ENCODE measurements at places on chromosomes 1 and 21.

GRCh38 chr1:14597343-14598006 lies 1.0 kb upstream of the KAZN start:
- DNase-seq: no peak

GRCh38 chr21:42980312-42981213 lies 6.2 kb downstream of the PKNOX1 start:
- DNase-seq: no peak

DNA sequence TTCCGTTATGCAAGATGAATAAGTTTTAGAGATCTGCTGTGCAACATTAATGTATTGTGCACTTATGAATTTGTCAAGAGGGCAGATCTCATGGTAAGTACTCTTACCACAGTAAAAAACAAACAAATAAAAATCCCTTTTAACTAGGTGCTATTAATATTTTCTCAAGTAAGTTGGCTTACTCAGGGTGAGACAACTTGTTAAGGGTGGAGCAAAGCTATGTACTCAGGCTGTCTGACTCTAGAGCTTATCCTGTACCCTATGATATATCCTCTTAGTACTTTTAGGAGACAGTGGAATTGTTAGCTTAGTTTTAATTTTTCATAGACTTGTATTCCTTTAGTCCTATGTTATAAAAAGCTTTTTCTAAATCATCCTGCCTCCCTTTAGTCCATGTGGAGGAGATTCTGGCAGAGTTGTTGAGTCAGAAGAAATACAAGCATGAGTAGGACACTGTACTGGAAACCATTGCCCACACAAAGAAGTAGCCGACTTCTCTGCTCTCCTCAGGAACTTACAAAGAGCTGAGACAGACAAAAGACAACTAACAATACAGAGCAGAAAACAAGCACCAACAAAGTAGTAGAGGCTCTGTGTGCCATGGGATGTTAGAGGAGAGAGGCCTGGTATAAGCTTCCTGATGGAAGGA lies 49.2 kb downstream of the S1PR1 start:
- no peak for DNase-seq

DNA sequence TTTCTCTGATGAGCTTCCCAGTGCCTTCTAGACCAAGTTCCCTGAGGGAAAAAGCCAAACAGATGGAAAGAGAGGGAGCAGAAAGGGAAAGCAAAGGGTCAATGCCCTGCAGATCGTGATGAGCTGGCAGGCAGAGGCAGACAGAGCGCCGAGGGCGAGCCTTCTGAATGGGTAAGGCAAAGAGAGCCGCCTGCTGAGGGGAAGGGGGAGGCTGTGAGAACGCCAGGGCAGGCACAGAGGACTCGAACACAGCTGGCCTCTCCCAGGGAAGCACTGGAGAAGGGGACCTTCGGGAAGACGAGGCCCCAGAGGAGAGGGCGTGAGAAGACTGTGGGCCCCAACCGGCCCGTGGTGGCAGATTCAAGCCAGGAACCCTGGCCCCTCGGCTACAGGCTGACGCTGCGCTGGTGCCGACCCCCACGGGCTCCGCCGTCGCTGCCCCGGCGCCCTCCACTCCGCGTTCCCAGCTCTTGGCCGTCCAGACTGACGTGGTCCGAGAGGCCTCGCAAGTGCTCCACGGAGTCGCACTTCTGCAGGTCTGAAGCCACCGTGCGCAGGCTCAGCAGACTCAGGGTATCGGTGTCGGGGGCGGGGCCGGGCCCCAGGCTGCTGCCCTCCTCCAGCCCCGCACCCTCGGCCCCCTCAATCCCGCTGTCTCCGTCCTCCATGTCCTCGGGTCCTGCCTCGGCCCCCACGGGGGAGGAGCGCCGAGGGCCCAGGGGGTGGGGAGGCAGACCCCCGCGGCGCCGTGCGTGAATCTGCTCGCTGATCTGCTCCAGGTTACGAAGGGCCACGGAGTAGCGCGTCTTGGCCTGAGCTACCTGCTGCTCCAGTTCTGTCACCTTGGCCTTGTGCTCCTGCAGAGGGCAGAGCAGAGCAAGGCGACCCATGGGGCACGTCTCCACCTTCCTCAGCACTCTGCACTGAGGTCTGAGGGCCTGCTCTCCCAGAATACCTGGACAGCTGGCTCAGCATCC lies 13.9 kb downstream of the SH3BP5L start:
- DNase-seq: no peak

- no peak for DNase-seq
Measured at GRCh38 chr1:117146575-117147340, 25.2 kb upstream of the TRIM45 start.

GRCh38 chr1:169959686-169960085 lies 66.0 kb upstream of the SCYL3 start:
- no peak for DNase-seq

- no peak for DNase-seq
Measured at GRCh38 chr1:119632103-119632490, 16.0 kb downstream of the ZNF697 start.

DNA sequence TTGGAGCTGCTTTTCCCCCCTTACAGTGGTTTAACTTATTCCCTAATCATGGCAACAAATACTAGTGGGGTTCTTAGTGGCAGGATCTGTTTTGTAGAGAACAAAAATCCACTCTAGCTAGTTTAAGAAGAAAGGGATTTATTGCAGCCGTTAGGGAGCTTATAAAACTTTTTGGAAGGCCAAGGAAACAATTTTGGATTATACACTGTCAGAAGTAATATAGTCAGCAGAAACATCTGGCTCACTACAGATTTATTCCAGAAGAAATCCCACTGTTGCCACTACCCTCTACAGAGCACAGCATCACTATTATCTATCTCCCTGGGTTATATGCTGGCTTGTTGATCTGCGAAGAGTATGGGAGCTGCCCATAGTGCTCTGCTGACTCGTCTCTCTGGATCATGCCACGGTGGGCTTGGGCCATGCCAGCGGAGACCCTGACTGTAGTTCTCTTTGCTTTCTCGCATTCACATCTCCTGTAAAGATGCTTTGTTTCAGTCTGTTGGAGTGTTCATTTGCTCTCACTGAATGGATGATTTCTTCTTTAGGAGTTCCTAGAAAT lies 107.5 kb downstream of the ODF2L start:
- DNase-seq: no peak

DNA sequence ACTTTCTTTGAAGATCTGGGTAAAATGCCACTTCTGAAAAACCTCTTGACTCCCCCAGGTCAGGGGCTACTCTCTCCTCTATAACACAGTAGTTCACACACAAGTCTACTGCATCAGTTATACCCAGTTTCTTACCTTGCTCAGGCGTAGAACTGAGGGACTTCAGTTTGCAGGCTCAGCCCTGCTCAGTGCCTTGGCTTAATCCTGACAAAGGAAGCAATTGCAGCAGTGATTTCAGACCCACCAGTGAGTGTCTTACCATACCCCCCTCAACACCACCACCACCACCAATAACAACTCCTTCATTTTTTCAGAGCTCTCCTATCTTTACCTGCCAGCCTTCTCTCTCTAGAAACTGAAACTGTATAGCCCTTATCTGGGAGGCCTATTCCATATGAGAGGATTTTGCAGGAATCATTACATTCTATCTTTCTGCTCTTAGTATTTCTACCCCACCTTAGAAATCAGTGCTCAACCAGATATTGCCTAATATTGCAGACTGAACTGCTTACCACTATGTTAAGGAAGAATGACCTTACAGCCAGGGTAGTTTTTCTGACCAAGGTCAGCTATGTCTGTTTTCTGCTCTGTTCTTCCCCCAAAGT lies 105.5 kb upstream of the S1PR1 start:
- DNase-seq: no peak

DNA sequence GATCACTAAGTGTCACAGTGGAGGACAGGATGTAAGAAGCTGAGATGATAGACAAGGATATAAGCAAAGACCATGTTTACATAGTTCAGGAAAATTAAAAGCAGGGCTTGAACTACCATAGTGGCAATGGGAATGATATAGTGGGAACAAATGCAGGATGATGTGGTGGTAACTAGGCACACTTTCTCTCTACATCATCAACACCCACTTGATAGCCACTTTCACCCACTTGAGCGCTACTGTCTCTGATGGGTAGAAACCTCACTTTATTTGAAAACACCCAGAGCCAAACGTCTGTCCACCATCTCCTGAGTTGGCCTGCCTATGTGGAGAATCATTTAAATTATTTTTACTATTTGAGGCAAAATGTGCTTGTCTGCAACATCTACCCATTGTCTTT lies 305.0 kb upstream of the ST6GALNAC5 start:
- no peak for DNase-seq

- DNase-seq: no peak
Measured at GRCh38 chr1:157725221-157725577, 24.6 kb upstream of the FCRL3 start.

GRCh38 chr1:168504064-168504837 lies 39.5 kb downstream of the XCL2 start:
- no peak for DNase-seq

DNA sequence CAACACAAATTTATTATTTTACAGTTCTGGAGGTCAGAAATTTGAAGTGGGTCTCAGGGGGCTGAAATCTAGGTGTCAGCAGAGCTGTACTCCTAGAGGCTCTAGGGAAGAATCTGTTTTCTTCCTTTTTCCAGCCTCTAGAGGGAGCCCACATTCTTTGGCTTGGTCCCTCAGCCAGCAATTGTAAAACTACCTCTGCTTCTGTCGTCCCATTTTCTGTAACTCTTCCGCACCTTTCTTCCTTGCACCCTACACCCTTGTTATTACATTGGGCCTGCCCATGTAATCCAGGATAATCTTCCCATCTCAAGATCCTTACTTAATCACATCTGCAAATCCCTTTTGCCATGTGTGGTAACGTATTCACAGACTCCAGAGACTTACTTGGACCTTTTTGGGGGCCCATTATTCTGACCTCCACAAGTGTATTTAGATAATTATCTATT lies 24.8 kb upstream of the THEM4 start:
- DNase-seq: no peak

DNA sequence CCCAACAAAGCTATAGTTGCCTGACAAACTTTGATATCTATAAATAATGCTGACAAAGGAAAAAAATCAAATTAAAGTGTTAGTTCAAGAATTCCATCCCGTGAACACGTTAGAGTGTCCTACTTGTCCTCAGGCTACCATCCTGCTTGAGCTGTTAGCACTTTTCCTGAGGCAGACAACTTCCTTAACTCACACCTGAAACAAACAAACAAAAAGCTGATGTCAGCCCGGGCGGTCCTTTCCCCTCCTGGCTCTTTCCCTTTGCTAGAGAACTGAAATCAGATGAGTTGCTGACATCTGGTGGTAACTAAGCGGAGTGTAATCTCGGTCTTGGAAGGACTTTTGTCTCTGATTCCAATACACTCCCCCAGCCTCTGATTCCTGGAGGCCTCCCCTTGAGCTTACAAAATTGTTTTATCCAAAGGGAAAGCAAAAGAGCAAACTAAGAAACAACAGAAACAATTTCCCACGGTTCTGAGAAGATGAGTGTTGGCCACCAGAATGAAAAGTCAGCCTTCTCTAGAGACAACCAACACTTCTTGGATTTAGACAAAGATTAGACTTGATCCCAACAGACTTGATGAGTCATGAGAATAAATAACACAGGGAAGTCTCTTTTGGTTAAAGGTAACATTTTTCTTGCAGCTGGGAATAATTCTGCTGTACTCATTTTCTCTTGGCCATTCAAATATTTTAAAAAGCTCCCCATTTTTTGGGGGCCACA lies 135.4 kb downstream of the PROX1 start:
- DNase-seq: peak; percentile 81

- no peak for DNase-seq
Measured at GRCh38 chr1:7526196-7526866, 244.8 kb upstream of the VAMP3 start.

GRCh38 chr1:195472291-195472690 lies 1135.9 kb downstream of the KCNT2 start:
- no peak for DNase-seq

- no peak for DNase-seq
Measured at GRCh38 chr1:217076902-217077301, 353.7 kb upstream of the ESRRG start.

DNA sequence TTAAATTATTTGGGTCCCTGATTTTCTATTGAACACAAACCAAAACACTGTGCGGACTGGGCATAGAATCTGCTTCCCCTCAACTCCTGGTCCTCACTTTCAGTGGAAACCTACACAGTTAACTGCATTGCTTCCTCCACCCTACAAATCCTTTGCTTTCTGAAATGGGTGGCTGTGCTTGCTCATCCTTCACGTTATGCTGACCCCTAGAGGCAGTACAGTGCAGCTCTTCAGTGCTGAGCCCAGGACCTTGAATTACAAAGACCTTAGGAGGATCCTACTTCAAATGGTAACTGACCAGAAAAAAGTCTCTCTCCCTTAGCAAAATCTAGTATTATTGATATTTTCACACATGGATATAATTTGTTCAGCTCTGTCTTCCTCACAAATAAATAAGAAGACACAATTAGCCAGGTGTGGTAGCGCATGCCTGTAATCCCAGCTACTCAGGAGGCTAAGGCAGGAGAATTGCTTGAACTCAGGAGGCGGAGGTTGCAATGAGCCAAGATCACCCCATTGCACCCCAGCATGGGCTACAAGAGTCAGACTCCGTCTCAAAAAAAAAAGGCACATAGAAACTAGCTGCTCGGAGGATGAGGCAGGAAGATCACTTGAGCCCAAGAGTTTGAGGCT lies 63.4 kb upstream of the L1TD1 start:
- peak; percentile 18 for DNase-seq

DNA sequence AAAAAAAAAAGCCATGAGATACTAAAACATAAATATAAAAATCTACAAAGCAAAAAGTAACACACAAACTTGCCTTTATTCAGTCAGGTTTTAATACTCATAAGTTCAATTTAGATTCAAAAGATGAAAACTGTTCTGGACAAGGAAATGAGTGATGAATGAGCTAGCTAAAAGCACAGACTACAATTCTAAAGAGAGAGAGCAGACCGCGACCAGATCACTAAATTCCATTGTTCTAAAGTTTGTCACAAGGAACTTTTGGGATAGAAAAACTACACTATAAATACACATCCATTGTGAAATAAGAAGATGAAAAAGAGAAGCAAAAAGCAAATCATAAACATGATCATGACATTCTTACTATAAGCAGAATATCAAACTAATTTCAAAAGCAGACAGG lies 1.7 kb downstream of the ODF2L start:
- no peak for DNase-seq

DNA sequence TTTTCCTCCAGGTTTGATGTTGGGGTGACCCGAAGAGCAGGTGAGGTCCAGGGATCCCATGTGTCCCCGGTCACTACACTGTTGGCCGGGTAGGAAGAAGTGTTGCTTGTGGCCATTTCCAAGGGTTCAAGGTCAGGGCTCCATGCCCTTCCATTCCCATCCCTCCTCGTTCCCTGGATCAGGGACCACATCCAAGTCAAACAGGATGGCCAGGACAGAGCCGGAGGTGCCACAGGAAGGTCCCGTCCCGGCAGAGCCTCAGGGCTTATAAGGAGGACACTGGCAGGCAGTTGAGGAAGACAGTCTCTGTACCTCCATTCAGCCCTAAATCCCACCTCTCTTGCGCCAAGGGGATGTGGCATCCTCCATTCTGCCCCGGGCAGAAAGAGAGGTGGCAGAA lies 22.0 kb upstream of the FAM131C start:
- no peak for DNase-seq

- no peak for DNase-seq
Measured at GRCh38 chr1:53535846-53536245, 76.6 kb downstream of the DMRTB1 start.

GRCh38 chr1:73659136-73659535 lies 538.8 kb downstream of the LRRIQ3 start:
- no peak for DNase-seq

Measured in NCI-H2107 (cell line).